IgD-negative memory B cell (primary cell): ENCODE measurements at places on chromosomes 1 and 21. TPM values are rescaled to one million over a fixed set of nuclear protein-coding genes. Genes with fewer than 3 reads are reported as not detected.

The ST6GALNAC5 gene
- not detected for polyA plus RNA-seq

The PAPPA2 gene
- not detected for polyA plus RNA-seq

The RC3H1 gene
- 6.0 TPM for polyA plus RNA-seq

The PTGER3 gene
- polyA plus RNA-seq, result not detected

The ZRANB2 gene
- polyA plus RNA-seq, result 53.3 TPM

The HSF2BP gene
- 0.11 TPM for polyA plus RNA-seq

The OR6K3 gene
- polyA plus RNA-seq, result not detected

The DNAJC11 gene
- 25.9 TPM for polyA plus RNA-seq

The NTNG1 gene
- polyA plus RNA-seq, result 6.5 TPM

The TAL1 gene
- polyA plus RNA-seq, result 0.19 TPM

The PLD5 gene
- not detected for polyA plus RNA-seq

The CCDC30 gene
- 1.5 TPM for polyA plus RNA-seq

The GPR37L1 gene
- polyA plus RNA-seq, result 0.11 TPM

The TRIM17 gene
- not detected for polyA plus RNA-seq

The LRRIQ3 gene
- 3.9 TPM for polyA plus RNA-seq

The KCNJ9 gene
- not detected for polyA plus RNA-seq

The CDCA8 gene
- polyA plus RNA-seq, result 1.4 TPM

The PTPN22 gene
- polyA plus RNA-seq, result 41.1 TPM

The PPFIA4 gene
- polyA plus RNA-seq, result not detected

The SMIM11 gene
- polyA plus RNA-seq, result 6.3 TPM

The TEX38 gene
- polyA plus RNA-seq, result not detected

The FTCD gene
- not detected for polyA plus RNA-seq

The TTC39A gene
- polyA plus RNA-seq, result not detected
